ENCODE measurements at places on chromosomes 11 and 22.
A peak's percentile ranks its signal among the peaks of the same experiment; 100 is the strongest.

DNA sequence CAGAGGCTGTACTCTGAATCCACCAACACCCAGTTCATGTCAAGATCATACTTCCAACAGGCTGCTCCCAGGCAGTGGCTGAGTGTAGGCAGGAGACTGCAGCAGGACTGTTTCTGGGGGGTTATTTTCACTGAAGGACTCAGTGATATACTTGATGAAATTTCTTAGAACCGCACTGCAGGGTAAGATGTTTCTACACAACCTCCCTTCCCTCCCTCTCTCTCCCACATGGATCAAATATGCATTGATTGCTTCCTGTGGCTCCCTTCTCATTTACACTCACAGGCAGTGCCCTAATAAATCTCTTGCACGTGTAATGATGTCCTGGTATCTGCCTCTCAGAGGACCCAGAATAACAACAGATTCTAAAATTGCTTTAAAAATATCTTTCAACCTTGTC is 251.3 kb upstream of the CCDC179 start:
- DNase-seq: no peak

DNA sequence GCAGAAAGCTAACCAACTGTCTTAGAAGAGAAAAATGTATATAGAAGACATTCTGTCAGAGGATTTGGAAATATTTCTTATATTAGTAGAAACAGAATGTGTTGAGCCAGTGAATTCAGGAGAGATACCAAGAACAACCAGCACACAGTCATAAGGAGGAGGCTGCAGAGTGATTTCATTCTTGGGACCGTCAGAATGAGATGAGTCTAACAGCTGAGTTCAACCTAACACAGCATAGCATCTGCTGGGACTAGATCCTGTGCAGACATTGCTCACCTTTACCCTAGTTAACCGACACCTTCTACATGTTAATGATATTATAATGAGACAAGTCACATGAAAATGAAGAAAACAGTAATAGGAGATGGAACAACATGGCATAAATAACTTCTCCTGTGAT is 85.5 kb downstream of the XRRA1 start:
- no peak for DNase-seq

GRCh38 chr11:124108156-124108555 is 7.1 kb upstream of the VWA5A start:
- DNase-seq: no peak

GRCh38 chr22:23565305-23565914 is 14.7 kb downstream of the IGLL1 start:
- no peak for DNase-seq

GRCh38 chr11:83326326-83326725 is 40.2 kb upstream of the CCDC90B start:
- DNase-seq: no peak

DNA sequence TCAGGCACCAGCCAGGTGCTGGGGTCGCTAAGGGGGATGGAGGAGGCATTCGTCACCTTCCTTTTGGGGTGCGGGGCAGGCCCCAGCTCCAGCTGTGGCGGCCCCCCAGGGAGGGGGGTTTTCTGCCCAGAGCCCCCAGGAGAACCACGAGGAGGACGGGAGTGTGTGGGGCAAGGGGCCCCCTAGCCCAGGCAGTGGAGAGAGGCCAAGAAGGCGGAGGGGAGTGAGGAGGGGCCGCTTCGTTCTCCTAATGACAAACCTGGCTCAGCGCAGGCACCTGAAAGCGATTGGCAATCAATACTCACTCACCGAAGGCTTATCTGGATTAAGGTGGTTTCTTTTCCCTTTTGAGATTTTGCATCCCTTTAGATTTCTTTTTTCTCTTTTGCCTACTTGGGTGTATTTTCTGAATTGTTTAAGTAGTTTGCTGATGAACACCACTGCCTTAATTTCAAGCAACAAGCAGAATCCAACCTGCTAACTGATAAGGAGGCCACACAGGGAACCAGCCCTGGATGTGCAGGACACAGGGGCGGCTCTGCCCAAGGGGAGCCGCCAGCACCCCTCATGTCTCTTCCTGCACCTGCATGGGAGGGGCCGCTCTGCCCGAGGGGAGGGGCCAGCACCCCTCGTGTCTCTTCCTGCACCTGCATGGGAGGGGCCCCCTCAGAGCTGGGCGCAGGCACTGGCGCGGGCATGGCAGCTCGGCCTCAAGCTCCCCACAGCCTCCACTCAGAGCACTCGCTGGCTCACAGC is 122.3 kb downstream of the BRD1 start:
- no peak for DNase-seq

GRCh38 chr22:43826142-43827002 is 14.3 kb upstream of the EFCAB6 start:
- DNase-seq: peak; percentile 43

DNA sequence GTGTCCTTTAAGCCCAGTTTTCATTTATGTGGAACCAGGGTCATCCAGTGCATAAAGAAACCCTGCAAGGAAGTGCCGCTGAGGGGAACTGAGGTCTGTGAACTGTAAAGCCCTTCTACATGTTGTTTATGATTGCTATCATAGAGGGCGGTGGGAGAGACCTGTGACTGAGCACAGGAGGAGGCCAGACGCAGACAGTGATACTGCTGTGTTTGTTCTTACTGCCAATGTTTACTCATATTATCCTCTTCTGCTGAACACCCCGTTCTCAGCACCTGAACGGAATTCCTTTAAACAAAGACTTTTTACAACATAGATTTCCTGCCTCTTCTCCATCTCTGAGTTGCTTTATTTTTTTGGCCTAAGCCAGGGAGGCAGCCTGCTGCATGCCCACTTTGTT is 967 bp upstream of the GALNT18 start:
- no peak for DNase-seq

DNA sequence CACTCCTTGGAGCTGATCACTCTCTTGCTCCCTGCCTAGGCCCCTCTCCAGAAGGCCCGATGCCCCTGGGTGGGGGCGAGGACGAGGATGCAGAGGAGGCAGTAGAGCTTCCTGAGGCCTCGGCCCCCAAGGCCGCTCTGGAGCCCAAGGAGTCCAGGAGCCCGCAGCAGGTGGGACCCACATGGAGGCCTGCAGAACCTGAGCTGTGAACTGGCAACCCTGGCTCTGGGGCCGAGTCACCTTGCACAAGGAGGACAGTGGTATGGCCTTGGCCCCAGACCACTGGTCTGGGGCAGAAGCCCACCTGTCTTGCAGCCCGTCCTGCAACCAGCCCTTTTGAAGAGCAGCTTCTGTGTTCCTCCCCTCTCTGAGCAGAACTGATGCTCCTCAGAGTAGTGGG is 6.2 kb downstream of the SCO2 start:
- no peak for DNase-seq

- DNase-seq: no peak
These were observed 426.0 kb upstream of the ISX start for GRCh38 chr22:34639911-34640310.

DNA sequence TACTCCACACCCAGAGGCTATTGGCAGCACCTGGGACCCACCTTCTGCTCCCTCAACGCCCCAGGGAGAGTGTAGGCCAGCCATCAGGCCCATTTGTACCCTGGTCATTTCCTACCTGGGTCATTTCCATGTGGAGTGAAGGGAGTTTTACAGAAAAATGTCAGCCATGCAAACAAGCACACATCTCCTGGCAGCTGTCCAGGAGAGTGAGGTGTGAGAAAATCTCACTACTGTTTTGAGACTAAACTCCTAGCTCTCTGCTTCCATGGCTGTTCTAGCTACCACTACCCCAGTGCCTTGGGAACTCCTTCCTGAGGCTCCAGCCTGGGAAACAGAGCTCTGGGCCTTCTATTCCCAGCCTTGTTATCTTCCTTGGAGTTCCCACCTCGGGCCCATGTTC is 2.8 kb upstream of the TMPRSS13 start:
- DNase-seq: no peak

- no peak for DNase-seq
These were observed 21.0 kb downstream of the WEE1 start for GRCh38 chr11:9594267-9595046.

DNA sequence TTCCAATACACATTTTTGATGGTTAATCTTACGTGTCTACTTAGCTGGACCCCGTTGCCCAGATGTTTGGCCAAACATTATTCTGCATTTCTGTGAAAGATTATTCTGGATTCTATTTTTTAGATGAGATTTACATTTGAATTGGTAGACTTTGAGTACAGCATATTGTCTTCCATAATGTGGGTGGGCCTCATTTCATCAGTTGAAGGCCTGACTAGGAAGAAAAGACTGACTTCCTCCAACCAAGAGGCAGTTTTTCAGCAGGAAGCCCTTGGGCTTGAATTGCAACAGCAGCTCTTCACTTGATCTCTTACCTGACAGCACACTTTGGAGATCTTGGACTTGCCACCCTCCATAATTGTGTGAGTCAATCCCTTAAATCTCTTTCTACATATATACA is 58.7 kb downstream of the FDX1 start:
- DNase-seq: no peak

DNA sequence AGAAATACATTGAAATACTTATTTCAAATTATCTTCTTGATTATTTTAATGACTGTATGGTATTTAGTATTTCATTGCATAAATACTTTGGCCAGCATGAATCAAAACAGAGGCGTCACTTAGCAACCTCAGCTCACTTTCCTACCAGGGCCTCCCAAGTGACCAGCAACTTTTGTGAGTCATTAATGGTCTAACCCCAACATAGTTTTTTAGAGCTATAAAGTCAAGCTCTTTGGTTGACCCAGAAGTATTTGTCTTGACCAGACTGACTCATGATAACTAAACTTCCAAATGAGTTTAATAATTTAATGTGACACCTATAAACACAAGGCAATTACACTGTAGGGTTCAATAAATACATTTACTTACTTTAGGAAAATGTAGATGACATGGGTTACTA is 27.9 kb upstream of the RBMXL2 start:
- no peak for DNase-seq

- no peak for DNase-seq
These were observed 14.2 kb downstream of the P2RY6 start for GRCh38 chr11:73286240-73286810.

DNA sequence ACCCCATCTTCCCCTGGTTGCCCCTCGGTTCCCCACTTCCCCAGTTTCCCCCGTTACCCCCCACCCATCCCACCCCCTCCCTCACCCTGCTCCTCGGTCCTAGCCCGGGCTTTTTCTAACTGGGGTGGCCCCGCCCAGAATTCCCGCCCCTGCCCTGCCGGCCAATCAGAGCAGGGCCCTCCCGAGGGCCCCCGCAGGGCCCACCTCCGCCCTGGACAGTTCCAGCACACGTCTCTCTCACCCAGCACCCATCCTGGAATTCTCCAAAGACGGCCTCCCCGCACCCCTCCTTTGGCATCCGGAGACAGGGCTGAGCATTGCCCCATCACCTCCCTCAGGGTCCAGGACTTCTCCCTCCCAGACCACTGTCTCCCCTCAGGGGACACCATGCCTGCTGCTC is at the start of gene H19:
Gene H19 (minus strand): TSS at position 88 of the 400 bp plus-strand sequence.
- no peak for DNase-seq

- DNase-seq: no peak
These were observed 18.4 kb upstream of the CHRM4 start for GRCh38 chr11:46410021-46410420.

DNA sequence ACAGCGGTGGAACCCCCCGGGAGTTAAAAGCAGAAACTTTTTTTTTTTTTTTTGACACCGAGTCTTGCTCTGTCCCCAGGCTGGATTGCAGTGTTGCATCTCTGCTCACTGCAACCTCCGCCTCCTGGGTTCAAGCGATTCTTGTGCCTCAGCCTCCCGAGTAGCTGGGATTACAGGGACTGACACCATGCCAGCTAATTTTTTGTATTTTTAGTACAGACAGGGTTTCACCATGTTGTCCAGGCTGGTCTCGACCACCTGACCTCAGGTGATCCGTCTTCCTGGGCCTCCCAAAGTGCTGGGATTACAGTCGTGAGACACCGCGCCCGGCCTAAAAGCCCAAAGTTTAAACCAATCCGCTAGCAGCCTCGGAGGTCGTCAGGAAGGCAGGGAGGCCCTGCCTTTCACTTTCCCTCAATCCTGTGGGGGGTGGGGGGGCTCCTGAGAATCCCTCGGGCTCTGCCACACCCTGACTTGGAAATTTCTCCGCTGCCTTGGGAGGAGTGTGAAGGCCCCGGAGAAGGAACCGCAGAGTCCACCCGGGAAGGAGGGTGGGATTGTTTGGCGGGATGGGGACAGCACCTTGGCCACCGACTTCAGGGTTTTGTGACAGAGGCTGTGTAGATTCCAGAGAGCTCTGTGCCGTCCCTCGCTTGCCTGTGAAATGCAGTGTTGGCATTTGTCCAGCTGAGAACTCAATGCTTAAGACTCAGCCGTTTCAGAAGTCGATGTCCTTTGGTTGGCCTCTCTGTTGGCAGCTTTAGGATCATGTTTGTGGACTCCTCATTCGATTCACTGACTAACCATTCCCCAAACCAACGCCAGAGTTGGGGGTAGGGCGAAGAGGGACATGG is 1.0 kb downstream of the ARHGAP8 start:
- no peak for DNase-seq

- DNase-seq: no peak
These were observed 20.2 kb downstream of the LMO1 start for GRCh38 chr11:8243458-8243857.

GRCh38 chr11:47595967-47596366 is 1.8 kb upstream of the C1QTNF4 start:
- DNase-seq: no peak

- no peak for DNase-seq
These were observed 22.5 kb upstream of the RBX1 start for GRCh38 chr22:40928657-40929056.

- DNase-seq: no peak
These were observed 258.5 kb upstream of the SORL1-AS1 start for GRCh38 chr11:121711236-121711635.

- DNase-seq: no peak
These were observed 60.9 kb upstream of the SYN3 start for GRCh38 chr22:33119044-33119443.

DNA sequence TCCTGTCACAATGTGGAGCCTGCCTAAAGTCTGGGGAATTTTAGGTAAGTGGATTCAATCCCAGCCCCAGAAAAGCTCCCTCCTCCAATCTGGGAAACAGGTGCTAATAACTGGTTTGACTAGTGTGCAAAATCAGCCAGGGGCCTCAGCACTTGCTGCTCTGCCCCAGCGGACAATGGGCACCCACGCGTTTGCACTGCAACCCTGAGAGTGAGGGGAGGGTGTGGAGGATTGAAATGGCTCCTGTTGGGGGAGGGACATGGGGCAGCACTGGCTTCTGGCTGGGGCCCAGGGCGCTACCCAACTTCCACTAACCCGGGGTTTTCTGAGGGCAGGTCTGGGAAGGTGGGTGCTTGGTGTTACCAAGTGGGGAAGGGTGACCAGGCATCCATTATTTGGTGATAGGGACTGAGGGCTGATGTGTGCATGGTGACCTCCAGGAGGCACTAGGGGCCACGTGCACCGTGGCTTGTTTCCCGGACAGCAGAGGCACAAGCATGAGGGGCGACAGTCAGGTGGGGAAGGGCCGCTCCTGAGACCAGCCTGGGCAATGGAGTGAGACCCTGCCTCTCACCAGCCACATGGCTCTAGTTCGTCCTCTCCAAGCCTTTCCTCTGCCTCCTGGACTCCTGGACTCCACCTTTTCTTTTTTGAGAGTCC is 4.3 kb upstream of the PNPLA5 start:
- DNase-seq: no peak

- peak; percentile 23 for DNase-seq
These were observed 2.2 kb downstream of the RFPL2 start for GRCh38 chr22:32202539-32203180.

GRCh38 chr11:16364254-16364653 is 7.9 kb upstream of the SOX6 start:
- DNase-seq: no peak

GRCh38 chr11:73625696-73626318 is 20.6 kb upstream of the PLEKHB1 start:
- DNase-seq: peak; percentile 68

- DNase-seq: no peak
These were observed 25.9 kb downstream of the TUG1 start for GRCh38 chr22:30994960-30995359.
